ENCODE measurements at places on chromosomes 7 and 10. TPM values are rescaled to one million over a fixed set of nuclear protein-coding genes. Genes with fewer than 3 reads are reported as not detected.

The GNGT1 gene
- not detected for polyA plus RNA-seq

The SPDYE6 gene
- polyA plus RNA-seq, result not detected

The CALML3 gene
- not detected for polyA plus RNA-seq

The AQP1 gene
- polyA plus RNA-seq, result 3.9 TPM

The AGBL3 gene
- 0.80 TPM for polyA plus RNA-seq

The MRC1 gene
- not detected for polyA plus RNA-seq

The WASHC2A gene
- 38.1 TPM for polyA plus RNA-seq

The RPEL1 gene
- polyA plus RNA-seq, result not detected

The C10orf95 gene
- not detected for polyA plus RNA-seq

The GTF2IRD2 gene
- polyA plus RNA-seq, result 17.6 TPM

The MEOX2 gene
- not detected for polyA plus RNA-seq

The CH25H gene
- 0.86 TPM for polyA plus RNA-seq

The KNDC1 gene
- polyA plus RNA-seq, result 1.1 TPM

The MBL2 gene
- not detected for polyA plus RNA-seq

Data from BJ (cell line).